ENCODE measurements at places on chromosomes 11 and 22.

DNA sequence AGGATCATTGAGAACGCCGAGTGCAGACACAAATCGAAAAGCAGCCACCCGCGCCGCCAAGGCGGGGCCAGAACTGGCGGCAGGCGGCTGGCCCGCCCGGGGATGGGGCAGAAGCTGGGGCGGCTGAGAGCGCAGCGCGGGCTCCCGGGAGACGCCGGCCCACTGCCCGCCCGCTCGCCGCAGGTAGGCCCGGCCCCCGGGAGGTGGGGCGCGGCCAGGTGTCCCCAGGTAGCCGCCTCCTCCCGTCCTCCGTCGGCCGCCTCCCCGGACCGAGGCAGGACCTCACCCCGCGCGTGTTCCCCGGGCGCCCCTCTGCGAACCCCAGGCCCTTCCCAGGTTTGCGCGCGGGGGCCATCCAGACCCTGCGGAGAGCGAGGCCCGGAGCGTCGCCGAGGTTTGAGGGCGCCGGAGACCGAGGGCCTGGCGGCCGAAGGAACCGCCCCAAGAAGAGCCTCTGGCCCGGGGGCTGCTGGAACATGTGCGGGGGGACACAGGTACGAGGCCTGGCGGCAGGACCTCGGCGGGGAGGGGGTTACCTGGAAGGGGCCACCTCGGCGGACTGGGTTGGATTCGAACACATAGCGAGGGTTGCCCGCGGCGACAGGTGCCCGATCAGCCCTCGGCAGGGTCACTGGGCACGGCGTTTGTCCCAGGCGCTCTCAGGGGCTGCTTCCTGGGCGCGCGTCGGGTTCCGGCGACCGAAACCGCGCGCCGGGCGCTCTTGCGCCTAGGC is at the start of gene PRRG4:
PRRG4 (plus strand) TSS at position 248 of the 733 bp plus-strand sequence. CDS start 603 bp downstream, outside the sequence.
- DNase-seq, result peak; percentile 84

GRCh38 chr22:50601669-50602337 is 1.2 kb downstream of the MAPK8IP2 start:
- DNase-seq, result peak; percentile 40

- DNase-seq, result peak; percentile 69
Observed at GRCh38 chr22:43923191-43923590, 414 bp upstream of the PNPLA3 start.

GRCh38 chr22:38505541-38506117 is 482 bp downstream of the DDX17 start:
- peak; percentile 72 for DNase-seq

DNA sequence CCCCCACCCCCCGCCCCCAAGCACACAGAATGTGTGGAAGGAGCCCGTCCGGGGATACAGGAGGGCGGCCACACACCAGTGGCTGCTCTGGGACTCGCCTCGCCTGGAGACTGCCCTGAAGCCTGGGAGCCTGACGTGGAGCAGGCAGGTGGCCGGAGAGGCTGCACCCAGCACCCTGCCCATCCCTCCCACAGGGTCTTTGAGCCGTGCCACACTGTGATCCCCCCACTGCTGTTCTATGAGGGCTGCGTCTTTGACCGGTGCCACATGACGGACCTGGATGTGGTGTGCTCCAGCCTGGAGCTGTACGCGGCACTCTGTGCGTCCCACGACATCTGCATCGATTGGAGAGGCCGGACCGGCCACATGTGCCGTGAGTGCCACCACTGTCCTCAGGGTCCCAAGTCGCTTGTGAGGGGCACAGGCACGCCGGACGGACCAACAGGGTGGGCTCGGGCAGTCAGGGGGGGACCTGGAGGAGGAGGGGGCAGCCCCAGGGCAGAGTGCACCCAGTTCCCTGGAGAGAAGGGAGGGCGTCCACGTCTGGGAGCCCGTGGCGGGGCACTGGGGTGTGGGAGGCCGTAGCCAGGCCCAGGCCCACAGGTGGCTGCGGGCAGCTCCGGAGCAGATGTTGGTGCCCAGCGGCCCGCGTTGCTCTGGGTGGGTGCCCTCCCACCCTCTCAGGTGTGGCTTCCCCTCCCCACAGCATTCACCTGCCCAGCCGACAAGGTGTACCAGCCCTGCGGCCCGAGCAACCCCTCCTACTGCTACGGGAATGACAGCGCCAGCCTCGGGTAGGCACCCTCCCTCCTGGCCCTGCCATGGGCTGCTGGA is 27.0 kb upstream of the MUC5B start:
- DNase-seq, result no peak

- no peak for DNase-seq
Observed at GRCh38 chr11:63716046-63716445, 34.7 kb downstream of the RTN3 start.

- DNase-seq, result no peak
Observed at GRCh38 chr11:93166862-93167261, 30.9 kb downstream of the SLC36A4 start.

DNA sequence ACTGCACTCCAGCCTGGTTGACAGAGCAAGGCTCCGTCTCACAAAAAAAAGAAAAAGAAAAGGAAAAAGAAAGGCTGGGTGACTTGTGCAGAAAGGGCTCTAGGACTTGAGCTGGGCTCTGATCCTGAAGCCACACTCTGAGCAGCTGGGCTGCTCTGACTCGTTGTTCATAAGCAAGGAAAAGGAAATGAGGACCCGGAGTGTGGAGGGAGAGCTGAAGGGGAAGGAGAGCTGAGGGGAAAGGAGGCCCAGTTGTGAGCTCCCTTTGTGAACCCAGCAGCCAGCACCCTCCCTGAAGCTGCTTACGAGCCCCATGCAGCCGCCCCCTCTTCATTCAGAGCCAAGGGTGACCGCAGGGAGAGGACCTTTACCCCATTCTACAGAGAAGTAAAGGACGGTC is 12.3 kb upstream of the SH3BP1 start:
- DNase-seq, result no peak

DNA sequence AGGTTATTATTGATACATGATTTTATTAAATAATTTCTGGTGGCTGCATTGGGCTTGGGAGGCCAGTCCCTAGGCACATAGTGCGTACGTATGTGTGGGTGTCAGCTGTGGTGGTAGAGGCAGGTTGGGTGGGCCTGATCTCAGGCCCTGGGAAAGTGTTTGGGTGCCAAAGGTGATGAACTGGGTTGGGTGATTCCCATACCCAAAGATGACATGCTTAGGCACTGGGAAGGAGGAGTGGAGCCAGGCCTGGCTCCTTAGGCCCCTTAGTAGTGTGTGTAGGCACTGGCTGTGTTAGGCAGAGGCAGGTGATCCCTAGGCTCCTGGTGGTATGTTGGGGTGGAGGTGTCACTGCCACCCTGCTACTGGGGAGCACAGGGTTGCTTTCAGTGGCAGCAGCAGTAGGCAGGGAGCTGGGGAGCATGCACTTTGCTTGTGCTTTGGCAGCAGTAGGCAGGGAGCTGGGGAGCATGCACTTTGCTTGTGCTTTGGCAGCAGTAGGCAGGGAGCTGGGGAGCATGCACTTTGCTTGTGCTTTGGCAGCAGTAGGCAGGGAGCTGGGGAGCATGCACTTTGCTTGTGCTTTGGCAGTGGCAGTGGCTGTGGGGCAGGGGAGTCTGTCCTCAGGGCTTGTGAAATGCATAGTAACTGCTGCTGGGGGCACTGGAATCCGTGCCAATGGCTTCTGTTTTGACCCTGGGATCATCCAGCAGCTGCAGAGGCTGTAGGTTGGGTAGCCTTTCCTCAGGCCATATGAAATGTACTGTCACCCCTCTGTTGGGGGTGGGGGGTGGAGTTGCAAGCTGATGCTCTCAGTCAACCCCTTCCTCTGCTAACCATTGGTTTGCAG is 84.4 kb downstream of the RRM1 start:
- DNase-seq, result no peak

DNA sequence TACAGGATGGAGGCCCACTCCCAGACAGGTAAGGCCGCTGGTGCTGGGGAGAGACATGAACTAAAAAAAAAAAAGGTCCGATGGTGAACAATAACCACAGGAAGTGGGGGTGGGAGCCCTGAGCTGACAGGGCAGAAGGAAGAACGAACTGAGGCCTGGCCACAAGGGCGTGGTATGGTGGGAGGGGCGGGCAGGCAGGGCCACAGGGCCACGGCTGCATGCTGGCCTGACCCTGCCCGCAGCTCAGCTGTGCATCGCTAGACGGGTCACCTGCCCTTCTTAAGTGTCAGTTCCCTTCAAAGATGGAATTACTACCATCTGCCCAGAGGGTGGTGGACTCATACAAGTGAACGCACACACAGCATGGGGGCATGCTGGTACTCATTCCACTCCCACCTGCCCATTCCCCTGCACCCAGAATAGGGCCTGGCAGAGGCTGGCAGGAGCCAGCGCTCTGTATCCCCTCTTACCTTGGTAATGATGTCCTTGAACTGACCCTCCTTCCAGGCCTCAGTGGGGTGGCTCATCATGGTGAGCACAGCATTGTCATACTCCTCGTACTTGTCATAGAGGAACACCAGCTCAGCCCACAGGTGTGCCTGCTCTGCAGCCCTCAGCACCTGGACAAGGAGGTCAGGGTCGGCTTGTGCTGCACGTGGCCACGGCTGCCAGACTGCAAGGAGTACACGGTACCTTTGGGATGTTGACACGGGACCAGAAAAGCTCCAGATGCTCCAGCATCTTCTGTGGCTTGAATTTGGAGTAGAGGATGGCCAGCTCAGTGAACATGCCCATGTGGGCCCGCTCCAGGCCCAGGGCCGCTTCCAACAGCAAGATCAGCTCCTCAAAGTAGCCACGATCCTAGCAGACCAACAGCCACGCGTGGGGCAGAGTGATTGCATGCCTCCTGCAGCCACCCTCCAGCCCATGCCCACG is 17.5 kb upstream of the SLC25A1 start:
- DNase-seq, result peak; percentile 61

Data from GM13976 (cell line).